Activated naive CD4-positive, alpha-beta T cell treated with anti-CD3 and anti-CD28 coated beads, Interleukin-2, amount 50 U/mL, for 72 hours (primary cell): ENCODE measurements at places on chromosomes 13 and 19. TPM values are rescaled to one million over a fixed set of nuclear protein-coding genes. Genes with fewer than 3 reads are reported as not detected.

The COPE gene
- 147 TPM for total RNA-seq

The TGFBR3L gene
- 5.8 TPM for total RNA-seq

The NMRK2 gene
- not detected for total RNA-seq

The CGB8 gene
- total RNA-seq = not detected

The ZNF575 gene
- 3.3 TPM for total RNA-seq

The RFPL4AL1 gene
- total RNA-seq = not detected
